Stromal cell of bone marrow (primary cell): ENCODE measurements at places on chromosomes 5 and 9.

DNA sequence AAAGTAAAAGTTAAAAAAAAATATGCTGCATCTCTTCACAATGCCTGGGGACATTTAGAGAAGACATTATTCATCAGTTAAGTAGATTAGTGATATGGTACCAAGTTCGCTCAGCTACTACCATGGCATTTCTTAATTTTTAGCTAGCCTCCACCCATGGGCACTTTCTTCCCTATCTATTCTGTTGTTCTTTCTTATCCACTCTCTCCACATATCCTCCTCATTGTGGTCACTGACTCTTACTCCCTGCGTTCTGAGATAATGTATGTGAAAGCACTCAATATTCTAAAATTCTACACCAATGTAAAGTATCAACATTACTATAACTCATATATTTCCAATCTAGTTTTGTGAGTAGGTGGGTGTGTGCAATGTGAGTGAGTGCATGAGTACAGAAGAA, 609.7 kb upstream of the DAB2 start:
- DNase-seq: no peak

DNA sequence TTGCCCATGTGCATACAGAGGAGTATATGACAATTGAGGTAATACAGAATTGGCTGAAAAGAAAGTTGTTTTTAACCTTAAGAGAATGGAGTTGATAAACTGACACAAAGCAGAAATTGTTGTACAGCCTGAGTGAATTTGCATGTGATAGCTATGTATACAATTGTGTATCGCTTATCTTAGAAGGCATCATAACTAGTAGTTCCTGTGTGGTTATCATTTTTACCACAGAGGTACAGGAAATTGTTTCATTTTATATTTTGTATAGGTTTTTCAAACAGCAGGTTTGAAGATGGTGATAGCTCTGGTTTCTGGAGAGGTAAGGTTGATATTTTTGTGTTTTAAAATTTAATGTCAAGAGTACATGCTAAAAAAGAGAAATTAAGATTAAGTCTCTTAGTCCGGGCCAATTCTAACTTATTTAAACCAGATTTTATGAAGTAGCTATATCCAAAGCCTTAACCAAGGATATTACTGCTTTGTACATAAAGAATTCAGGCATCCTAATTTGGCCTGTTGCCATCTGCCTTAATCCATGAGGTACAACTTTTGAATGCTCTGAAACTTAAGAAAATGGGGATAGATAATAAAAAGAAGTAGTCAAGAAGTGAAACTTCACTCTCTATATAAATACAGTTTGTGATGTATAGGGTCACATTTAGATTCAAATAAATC, 26.0 kb downstream of the DDX4 start:
- DNase-seq: no peak

DNA sequence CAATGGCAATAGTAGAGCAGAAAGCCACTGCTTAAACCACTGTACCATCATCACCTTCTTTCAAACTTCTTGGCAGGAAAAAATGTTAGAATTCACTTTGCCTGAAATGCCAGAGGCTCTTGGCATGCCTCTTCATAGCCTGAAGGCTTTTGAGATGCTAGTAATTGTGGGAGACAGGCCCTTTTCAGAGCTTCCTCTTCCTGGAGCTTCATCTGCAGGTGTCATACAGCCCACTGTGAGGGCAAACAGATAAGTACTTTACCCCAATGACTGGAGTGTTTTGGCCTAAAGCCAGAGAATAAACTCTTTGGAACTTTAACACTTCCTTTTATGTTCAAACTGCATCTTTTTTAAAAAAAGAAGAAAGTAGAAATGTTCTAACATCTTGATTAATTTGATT, 81.3 kb upstream of the TMEM171 start:
- DNase-seq: no peak

GRCh38 chr5:59182760-59183159, 599.9 kb downstream of the RAB3C start:
- DNase-seq: no peak

DNA sequence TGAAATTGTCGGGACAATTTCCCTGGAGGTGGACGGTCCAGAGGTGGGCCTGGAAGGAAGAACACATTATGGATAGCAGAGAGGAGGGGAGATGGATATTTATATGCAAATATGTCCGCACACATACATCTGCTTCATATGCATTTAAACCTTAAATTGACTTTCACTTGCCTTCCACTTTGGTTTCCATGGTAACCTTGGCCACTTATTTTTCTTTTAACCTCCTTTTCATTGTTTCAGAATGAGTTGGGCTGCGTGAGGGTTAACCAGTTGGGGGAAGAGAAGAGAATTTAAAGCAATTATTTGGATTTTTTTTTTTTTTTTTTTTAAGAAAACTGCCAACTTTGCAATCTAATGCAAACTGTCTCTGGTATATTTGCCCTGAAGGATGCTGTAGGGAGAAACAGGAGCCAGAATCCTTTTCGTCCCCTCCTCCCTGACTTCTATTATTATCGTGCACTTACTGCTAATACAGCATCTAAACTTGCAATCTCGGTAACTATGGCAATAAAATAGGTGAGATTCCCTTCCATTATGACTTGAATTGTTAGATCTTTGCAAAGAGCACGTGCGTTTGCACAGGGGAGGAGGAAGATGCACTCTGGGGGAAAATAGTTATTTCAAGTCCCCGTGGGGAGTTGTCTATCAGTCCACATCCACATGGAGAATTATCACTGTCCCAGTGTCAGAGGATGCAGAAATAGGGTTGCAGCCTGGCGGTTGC, 35.6 kb downstream of the TLR4 start:
- no peak for DNase-seq

DNA sequence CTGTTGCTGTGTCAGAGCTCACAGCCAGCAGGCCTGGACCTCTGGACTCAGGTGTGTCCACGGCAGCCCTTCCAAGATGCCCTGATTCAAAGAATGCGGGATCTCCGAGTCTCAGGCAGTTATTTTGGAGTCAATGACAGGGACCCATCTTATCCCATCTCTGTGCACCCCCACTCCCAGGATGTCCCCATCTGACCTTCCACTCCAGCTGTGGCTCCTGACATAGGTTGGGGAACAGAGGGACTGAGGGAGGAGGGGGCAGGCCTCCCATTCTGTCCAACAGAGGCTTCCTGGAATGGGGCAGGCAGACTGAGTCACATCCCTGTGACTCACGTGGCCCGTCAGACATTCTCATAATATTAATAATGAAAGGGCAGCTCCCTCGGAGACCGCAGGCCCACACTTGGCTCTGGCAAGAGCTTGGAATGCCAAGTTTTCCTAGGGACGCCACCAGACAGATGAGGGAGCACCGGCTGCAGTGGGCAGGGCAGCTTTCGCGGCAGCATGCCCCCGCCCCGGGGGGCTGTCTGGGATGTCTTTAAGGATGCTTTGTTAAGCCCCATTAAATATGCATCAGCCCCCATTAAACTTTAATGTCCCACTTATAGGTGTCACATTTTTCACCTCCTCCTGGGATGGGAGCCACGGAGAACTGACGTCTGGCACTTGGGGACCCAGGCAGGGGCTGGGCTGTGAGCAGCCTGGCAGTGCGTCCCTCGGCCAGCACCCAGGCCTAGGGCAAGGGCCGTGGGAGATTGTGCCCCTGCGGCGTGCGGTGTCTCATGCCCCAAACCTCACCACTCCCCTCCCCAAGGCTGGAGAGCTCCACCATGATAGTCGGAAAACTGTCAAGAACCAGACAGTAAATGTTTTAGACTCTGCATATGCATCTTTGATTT, 23.6 kb upstream of the FIBCD1 start:
- DNase-seq: peak; percentile 93

DNA sequence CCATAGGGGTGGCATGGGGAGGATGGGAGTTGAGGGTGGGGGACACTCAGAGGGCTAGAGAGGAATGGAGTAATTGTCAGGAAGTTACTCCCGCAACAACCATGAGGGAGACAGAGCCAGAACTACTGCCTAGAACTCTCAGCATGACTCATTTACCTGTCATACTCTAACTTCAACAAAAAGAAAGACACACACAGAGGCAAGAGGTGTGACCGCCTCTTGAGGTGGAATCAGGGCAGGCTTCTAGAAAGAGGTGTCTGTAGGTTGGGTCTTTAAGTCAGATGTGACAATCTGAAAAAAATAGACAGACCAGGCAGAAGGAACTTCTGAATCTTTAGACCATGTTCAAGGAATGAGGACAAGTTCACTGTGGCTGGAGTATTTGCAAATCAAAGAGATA, 73.4 kb downstream of the GABBR2 start:
- no peak for DNase-seq

DNA sequence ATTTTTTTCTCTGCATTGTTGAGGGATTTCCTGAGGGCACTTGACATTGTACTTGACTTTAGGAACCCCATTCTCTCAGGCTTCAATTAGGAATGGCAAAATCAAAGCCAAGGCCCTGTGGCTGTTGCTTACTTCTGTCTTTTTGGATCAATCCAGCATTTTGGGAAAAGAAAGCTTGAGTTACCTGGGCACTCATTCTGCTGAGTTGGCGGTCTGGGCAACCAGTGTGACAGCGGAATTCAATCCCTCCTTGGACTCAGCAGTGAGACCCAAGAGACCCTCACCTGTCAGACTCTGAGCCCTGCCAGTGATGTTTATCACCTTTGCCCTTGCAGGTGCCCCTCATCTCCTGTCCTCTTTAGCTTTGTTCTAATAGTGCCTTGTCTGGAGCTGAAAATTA, 225.3 kb downstream of the PAPPA start:
- DNase-seq: no peak

DNA sequence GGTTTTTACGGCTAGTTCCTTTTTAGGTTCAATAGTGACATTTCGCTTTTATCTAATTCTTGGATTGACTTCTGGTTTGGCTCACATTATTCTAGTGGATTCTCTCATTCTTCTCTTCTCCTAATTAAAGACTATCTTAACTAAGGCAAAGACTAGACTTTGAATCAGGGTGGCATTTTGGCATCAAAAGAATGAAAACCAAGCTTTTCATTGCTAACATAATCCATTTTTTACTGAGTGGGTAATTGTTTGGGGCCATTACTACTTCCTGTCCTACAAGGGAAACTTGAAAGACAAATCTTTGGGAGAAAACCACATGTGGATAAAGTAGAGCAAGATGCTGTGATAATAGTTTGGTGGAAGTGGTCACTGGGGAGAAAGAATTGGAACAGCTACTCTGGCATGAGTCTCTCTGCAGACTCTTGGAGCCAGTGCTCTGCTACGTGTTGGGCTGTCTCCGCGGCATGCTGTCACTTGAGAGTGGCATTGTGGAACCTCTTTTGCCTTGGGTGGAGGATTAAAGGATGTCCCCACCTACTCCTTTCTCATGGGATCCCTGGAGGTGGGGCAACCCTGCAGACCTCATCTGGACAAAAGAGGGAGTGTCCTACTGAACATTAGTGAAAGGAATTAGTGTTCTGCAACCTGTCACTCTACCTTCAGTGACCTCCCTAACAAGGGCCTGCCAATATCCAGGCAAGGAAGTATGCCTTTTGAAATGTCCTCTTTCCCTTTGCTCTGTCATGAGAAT, 280.4 kb downstream of the PSAT1 start:
- DNase-seq: no peak

- peak; percentile 67 for DNase-seq
Observed at GRCh38 chr9:19416143-19416542, 7.3 kb downstream of the ACER2 start.
